NCI-H345 (cell line): ENCODE measurements at places on chromosomes 1 and 21.
A peak's percentile ranks its signal among the peaks of the same experiment; 100 is the strongest.

GRCh38 chr1:240086726-240087125 lies 5.0 kb upstream of the FMN2 start:
- DNase-seq = no peak

GRCh38 chr1:28136169-28136921 lies 40.1 kb downstream of the PTAFR start:
- no peak for DNase-seq

DNA sequence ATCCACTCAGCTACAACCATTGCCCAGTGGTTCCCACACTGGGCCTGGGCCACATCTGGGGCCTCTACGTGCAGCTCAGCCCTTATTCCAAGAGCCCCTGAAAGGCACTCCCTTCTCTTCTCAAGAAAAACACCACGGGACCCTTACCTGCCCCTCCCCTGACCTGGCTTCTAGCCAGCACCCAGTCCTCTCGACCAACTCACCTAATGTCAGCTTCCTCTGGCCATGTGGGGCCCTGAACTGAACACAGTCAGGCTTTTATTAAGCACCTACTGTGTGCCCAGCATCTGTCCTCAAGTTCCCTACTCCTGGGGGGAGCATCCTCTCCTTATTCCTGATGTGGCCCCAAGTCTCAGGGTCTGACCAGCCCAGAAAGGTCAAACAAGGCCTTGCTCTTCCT lies 208.4 kb downstream of the MATN1 start:
- no peak for DNase-seq

DNA sequence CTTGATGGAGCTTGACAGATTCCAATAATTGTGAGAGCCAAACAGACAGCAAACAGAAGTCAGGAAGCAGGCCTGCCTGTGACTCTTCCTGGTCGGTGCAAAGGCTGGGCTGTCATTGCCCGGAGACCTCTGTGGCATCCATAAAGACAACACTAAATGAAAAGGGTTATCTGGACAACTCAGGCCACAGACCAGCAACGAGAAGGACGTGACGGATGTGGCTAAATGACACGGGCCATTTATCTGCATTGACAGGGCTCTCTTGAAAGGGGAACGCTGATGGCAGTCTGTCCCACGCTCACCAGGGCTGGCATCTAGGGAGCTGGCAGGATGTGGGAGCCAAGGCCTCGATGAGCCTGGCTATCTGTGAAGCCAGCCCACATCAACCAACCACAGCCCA lies 35.0 kb downstream of the HMGB4 start:
- DNase-seq = no peak

GRCh38 chr21:37230632-37231248 lies 36.4 kb downstream of the VPS26C start:
- DNase-seq = peak; percentile 27

DNA sequence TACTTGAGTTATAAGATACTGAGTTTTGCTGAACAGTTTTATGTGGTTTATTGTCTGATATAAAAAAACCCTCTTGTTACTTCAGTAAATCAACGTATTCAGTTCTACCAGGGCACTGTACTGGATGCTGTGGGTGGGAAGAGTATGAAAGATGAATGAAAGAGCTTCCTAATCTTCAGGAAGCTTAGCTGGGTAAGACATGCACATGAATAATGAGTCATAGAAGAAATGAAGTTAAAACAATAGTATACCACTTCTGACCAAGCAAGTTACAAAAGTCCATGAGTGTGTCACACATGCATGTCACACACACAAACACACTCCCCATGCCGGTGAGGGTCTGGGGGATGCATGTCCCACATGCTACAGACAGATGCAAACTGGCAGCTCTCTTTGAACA lies 105.9 kb downstream of the SIPA1L2 start:
- DNase-seq = no peak

GRCh38 chr1:31112266-31112935 lies 46.9 kb upstream of the PUM1 start:
- no peak for DNase-seq

- no peak for DNase-seq
Observed at GRCh38 chr1:186187601-186188000, 187.5 kb downstream of the TPR start.

GRCh38 chr1:37741662-37742061 lies 23.3 kb downstream of the EPHA10 start:
- no peak for DNase-seq

DNA sequence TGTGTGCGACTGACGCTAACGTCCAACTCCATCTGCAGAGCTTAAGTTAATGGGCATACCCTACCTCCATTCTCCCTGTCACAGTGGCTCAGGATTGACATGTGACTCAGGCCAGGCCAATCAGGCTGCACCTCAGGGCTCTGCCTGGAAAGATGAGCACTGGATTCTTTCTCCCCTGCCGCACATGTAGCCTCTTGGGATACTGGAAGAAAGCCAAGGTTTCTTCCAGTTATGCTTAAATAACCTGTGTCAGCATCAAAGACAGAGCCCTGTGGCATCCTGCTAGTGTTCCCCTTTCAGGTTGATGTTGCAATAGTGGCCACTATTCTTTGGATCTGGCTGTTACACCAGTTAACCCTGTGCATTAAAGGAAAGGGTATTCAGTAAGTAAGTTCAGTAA lies 55.0 kb upstream of the SYT6 start:
- no peak for DNase-seq

- DNase-seq = peak; percentile 92
Observed at GRCh38 chr21:32083197-32083596, 195.7 kb downstream of the MIS18A start.

- DNase-seq = no peak
Observed at GRCh38 chr1:228976316-228976715, 241.0 kb downstream of the RHOU start.

- DNase-seq = peak; percentile 54
Observed at GRCh38 chr1:17661546-17662157, 93.5 kb upstream of the ACTL8 start.

DNA sequence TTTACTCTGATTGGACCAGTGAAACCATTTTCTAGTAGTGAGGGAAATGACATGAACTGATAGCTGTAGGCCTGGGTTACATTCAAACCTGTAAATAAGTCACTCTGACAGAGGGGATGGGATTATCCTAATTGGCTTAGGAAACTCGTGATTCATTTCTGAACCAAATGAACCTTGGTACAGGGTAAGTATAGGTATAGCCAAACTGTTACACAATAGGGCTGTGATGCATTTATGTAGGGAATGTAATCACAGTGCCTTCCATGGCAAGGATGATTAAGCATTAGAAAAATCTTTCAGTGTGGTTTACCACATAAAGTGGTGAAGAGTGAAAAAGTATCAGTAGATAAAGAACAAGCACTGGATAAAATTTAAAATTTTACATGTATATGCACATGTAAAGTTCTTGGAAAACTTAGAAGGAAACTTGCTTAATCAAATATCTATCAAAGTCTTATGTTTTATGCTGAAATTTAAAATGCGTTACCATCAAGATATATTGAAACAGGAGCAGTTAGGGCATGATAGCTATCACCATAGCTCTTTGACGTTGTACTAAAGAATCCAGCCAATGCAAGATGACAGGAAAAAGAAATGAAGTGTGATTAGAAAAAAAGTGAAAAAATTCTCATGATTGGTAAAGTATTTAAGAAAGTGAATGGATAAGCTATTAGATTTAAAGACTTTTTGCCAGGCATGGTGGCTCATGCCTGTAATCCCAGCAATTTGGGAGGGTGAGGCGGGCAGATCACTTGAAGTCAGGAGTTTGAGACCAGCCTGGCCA lies 63.0 kb downstream of the RABGAP1L start:
- no peak for DNase-seq

GRCh38 chr21:26177746-26178426 lies 7.3 kb upstream of the APP start:
- DNase-seq = no peak

GRCh38 chr1:88801575-88802208 lies 89.7 kb downstream of the GTF2B start:
- no peak for DNase-seq

DNA sequence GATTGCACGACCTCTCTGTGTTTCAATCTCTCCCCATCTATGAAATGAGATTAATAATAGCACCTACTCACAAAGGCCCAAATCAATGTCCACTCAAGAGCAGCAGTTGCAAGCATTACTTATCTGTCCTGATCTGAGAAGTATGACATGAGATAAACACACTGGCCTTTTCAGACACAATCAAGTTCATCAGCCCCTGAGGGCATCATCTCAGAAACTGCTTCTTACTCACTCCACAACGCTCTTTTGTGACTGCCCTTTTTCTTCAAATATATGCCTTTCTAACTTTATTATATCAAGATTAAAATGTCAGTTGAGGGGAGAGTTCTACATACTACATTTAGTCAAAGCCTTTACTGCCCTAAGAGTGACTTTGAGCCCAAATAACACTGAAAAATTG lies 371.9 kb upstream of the SPAG17 start:
- no peak for DNase-seq
